ENCODE measurements at places on chromosomes 12 and 14. TPM values are rescaled to one million over a fixed set of nuclear protein-coding genes. Genes with fewer than 3 reads are reported as not detected.

The CMA1 gene
- 1.3 TPM for total RNA-seq

The MYF5 gene
- not detected for total RNA-seq

- DNase-seq = no peak
Observed at GRCh38 chr14:25394791-25395391, 344.9 kb upstream of the STXBP6 start.

GRCh38 chr12:52441320-52441911, 7.2 kb upstream of the KRT75 start:
- DNase-seq = no peak

- no peak for DNase-seq
Observed at GRCh38 chr12:68893741-68894140, 39.2 kb downstream of the CPM start.

Measured in Right ventricle myocardium inferior (tissue), 1 donor.